ENCODE measurements at places on chromosomes 2 and 18.

DNA sequence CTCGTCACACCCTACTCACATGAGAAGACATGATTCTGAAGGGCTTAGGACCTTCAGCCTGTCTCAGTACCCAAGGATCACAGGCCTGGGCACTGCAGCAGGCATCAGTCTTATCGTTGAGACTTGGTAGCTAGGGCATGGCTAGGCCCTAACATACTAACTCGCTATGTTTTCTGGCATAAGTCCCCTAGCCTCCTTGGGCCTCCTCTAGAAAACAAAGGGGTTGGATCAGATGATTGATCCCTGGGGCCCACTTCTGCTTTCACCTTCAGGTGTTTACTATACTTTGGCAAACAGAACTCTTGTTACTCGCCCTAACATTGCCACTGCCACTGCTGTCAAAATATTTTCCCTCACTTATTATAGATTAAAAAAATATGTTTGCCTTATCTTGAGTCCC lies 44.2 kb downstream of the VSNL1 start:
- no peak for DNase-seq

DNA sequence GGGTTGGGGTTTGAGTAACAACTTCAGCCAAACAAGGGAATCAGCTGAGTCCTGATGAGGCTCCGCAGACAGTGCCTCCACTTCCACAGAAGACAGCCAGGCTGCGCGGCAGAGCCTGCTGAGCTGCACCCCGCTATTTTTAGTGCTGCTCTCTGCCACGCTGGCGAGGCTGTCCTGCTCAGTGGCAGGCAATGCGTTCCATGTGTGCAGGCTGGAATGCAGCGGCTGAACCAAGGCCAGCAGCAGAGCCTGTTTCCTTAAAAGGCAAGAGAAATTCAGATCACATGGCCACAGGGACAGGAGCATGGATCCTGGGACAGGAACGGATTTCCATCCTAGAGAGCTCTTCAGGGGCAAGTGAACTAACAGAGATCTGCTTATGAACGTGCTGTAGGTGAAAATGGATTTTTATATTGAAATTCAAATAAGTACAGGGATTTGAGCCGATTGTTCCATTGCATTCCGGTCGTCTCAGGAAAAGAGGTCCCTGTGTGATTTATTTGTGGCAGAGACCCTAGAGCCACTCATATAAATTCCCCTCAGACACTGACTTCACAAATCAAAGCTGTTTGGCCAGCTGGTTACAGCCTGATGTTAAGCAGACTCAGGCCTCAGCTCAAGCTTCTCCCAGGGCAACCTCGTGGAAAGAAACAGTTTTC lies 98.7 kb downstream of the COL6A3 start:
- DNase-seq = no peak

GRCh38 chr2:30716123-30716900 lies 90.9 kb downstream of the CAPN13 start:
- DNase-seq = no peak

DNA sequence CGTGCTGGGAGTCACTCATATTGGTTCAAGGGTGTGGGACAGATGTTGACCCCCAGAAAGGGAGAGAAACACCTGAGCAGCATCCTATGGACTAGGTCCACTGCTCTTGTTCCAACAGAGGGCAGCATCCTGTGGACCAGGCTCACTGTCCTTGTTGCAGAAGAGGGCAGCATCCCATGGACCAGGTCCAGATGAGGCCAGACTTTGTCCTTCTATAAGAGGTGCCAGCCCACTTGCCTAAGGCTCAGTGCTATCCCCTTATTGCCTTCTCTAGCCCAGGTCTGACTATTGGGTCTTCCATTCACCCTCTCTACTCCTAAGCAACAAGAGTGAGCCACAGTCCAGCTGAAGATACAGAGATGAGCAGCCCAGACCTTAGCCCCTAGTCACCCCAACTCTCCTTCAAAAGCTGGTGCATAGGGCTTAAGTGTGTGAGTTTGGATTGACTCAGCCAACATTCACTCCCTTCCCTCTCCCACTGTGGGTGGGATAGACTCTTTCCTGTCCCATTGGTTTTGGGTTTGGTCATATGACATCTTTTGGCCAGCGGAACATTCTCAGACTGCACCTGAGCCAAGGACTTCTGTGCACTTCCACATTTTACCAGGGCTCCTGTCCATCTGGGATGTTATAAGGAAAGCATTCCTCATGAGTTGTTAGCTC lies 132.4 kb upstream of the GPC1 start:
- DNase-seq = no peak

- no peak for DNase-seq
These were observed 109.5 kb downstream of the RAPGEF4 start for GRCh38 chr2:172845028-172845630.

DNA sequence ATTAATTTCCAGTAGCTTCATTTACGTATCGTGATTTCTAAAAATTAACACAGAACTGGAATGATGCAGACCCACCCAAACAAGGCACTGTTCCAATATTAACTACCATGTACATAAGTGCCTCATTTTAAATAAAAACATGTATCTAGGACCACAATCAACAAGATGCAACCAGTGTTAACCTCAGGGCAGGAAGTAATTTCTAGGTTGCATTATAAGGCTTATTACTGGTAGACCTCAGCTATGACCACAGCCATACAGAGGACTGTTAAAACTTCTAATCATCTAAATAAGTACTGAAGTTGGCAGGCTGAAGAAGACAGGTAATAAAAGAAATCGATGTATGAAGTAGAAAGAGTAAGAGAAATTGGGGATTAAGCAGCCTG lies 262.9 kb downstream of the HDAC4 start:
- DNase-seq = no peak

DNA sequence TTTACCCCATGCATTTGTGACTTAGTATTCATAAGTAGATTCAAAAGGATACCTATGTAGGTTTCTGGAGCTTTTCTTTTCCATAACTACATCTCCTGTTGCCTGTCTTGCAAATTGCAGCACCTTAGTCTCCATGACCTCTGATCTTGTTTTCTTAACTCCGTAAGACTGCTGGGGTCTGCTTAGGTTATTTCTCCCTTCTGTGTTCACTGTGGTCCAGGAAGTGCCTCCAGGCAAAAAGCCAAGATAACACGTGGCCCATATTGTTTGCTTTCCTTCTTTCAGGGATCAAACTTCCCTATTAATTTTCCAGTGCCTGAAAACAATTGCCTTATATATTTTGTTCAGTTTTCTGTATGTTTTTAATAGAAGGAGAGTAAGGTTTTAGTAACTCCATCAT lies 86.4 kb downstream of the GCA start:
- no peak for DNase-seq

Data from central memory CD8-positive, alpha-beta T cell (primary cell).